Activated T-cell treated with anti-CD3 and anti-CD28 coated beads for 4 hours (primary cell): ENCODE measurements at places on chromosomes 2 and 18.

DNA sequence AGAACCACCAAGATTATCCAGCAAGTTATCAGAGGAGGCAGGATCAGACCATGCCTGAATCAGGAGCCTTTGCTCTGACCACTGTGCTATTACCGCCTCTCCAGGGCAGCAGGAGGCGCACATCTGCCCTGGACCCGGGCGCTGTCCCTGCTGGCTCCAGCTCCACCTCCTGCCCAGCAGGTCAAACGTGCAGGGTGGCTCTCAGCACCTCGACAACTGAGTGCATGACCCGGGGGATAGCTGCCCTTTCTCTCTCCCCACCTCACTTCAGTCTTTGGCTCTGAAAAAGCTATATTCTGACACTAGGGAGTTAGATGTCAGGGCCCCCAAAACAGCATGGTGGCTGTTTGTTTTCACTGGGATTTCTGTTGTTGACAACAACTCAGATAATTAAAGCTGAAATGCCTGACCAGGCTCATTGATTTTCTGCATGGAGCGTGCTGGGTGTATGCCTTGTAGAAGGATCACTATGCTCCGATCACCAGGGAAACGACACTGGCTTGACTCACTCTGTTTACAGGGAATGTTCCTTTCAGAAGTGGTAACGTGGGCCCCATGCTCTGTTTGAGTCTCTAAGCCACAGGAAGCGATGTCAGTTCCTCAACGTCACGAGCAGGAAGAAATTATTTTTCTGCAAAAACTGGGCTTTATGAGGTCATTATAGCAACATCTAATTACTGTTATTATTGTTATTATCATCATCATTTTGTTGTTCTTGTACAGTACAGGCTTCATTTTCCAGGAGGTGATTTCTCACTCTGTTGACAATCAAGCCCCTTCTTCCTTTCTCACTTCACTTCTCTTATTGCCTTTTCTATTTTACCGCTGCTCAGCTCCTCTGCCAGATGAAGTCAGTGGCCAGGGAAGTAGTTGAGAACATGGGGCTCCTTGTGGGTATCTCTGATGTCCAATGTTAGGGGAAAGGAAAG is 125.6 kb downstream of the PLB1 start:
- DNase-seq: peak; percentile 62

DNA sequence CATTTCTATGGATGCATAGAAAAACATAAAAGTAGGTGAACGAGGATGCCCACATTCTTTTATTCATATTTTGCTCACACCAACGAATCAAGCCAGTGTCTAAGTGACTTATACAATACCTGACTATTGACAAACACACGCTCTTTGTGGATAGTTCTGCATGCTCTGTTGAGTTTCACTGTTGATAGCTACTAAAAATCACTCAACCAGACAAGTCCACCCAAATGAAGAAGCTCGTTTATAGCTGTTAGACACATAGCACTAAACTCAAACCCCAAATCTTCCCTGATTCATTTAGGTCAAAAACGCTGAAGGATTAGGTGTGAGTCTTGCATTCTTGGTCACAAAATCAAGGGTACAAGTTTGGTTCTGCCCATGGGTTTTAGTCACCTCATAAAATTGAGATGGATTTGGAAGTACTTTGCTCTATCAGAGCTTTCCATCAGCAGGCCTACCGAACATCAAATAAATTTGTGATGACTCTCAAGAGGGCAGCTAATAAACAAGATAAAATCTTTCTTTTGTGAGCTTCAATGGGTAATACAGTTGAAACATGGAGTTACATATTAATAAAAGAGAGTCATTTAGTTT is 92.7 kb upstream of the ETAA1 start:
- no peak for DNase-seq

DNA sequence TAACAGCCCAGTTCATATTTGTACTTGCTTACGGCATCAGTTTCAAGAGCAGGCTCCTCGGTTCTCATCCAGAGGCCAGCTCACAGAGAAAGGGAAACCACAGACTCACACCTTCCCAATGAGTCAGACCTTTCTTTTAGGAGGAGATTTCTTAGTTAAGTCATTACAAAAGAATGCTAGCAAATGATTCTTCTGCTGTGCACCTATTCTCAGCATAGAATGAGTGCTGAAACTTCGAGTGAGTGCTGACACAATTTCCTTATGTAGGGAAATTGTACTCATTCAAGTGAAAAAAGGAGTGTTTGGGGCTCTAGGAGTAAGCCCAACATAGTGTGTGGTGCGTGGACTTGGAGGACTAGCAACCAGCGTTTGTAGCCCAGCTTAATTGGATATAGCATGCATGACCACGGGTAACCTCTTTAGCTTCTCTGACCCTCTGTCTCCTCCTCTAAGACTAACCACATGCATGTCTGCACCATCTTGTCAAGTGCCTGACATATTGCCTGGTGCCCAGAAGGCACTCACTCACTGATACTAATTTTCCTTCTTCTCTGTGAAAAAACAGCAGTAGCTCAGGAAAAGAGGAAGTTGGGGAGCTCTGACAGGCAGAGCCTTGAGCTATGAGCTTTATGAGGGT is 87.0 kb downstream of the ALPK2 start:
- DNase-seq: peak; percentile 25

DNA sequence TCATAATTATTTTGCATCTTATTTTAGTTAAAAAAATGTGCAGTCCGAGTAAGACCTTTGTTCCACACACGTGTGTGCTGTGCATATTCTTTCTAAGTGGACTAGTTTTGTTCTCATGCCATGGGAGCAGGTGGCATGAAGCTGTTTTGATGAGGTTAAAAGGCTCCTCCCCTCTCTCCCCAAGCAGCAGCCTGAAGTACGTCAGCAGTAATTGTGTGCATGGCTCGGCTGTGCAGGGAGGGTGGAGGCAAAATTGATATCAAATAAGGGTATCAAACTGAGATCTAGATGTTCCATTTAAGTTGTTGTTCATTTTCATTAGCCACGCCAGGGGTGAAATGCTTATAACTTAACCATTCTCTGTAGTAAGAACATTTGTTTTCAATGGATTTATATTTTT is at the start of gene NYAP2:
NYAP2 (plus strand) TSS at position 207 of the 400 bp plus-strand sequence. CDS start 9,171 bp downstream, outside the sequence.
- DNase-seq: no peak

DNA sequence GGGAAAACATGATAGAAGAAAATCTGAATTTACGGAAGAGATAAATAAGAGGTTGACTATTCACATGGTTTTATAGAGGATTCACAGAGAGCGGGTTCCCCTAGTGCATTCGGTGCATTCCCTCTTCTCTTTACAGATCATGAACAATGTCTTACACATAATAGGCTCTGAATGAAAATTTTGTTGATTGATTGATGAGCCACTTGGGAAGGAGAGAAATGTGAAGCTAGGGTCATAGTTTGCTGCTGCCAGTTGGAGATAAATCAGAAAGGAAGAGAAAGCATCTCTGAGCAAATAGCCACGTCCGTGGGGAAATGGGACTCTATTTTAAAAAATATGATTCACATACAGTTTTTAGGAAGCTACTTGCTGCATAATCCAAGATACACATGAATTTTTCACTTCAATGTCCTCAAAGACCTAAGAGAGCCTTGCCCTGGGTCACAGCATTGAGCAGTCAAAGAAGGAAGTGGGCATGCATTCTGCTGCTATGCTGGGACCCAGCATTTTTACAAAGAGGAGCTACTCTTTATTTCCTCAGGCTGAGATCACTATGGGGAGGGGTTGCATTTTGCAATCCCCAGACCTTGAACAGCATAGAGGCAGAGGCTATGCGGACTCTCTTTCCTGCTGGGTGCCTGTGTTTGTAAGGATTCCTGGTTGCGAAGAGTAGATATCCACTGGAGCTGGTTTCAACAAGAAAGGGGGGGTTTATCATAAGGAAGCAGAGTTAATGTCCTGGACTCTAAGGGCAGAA is 395.3 kb downstream of the TSN start:
- no peak for DNase-seq

DNA sequence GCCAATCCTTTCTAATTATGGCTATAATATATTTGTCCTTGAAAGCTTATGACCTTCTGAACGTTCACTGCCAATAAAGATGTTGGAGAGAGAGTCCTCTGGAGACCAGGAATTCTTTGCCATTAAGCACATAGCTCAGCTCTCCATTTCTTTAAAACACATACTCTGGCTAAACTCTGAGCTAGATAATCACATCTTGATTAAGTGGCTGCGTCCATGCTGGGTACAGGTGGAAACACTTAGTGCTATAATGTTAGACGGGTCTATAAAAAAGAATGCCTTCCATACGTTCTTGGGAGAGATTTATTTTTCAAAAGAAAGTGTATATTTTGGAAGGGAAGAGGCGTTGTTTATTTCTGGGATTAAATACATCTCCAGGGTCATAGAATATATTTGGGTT is 314.5 kb downstream of the LPIN1 start:
- no peak for DNase-seq

DNA sequence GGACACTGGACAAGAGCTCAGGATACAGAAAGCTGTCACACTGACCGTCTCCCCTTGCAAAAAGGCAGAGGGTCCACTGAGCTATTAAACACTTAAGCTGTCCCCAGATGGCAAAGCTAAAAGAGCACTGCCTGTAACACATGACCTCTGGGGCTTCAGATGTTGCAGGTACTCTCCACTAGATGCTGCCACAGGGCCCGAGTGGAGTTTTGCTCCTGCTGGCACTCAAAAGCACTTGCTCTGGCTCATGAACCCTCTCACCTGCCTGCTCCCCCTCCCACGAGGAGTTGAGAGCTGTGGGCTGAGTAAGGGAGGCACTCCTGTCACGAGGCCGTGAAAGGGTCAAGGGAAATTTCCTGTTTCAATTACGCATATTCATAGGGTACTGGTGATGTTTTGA is 227.9 kb downstream of the PRKCE start:
- DNase-seq: no peak

GRCh38 chr2:230674966-230675672 is 37.5 kb upstream of the CAB39 start:
- no peak for DNase-seq

DNA sequence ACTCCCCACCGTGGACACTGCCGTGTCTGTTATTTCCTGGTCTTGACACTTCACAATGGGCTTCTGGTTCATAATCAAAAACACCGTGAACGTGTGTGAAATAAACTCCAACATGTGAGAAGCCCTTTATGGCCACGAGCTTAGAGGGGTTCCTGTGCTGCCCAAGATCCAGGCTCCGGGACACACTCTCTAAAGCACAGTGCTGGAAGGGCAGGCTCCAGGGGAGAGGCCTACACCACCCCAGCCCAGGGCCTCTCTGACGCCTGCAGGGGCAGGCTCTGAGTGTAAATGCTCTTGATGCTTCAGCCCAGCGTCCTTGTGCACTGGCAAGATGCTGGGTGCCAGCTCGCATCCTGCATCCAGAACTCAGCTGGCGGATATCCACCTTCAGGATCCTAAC is 13.7 kb downstream of the CHST10 start:
- DNase-seq: no peak

DNA sequence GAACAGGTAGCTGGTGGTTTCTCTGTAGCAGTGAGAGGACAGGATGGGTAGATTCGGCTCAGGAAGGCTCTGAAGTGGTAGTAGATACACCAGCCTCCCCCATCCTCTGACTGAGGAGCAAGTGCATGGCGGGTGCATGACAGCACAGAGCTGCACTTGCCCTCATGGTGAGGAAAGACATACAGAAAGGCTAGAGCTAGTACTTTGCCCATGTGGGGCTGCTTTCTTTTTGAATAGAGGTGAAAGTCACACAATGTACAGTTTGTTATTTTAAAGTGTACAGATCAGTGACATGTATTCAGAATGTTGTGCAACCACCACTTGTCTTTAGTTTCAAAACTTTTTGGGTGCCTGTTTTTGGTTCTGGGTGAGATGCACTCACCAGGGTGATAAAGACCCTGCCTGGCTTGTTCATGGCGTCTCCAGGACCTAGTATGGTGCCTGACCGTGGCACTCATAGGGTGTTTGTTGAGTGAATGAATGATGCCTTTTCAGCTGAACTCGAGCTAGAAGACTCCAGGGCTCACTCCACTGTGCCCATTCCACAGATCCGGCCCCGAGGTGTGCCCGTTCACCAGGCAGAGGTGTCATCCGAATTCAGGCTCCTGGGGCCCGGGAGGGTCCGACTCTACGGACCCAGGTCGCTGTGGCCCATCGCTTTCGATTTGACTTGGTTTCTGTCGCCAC is 421 bp upstream of the VAMP5 start:
- DNase-seq: no peak

DNA sequence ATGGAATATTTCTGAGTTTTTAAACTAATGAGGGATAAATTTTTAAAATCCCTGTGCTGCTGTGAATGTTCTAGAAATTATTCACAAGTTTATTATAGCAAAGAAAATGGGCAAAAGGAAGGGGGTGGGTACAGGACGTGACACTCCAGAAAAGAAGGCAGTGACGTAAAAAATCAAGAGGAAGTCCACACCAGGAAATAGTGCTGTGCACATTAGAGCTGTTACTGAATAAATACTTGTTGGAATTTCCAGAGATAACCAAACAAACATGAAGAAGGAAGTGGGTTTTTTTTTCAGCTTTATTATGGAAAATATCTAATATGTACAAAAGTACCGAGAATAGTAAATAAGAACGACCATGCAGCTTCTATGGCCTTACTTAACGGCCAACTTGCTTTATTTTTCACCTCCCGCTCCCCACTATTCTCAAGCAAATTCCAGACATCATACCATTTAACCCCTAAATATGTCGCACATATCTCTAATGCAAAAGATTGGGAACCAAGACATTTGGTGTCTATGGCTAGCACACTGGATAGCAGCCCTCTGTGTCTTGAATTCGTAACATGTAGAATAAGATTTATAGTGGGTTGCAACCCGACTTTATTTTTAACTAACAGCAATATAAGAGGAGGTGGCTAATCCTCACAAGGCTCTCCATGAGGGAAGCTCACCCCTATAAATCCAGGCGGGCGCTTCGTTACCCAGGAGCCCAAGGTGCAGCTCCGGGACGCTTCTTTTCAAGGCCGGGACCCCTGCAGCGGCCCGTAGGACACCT is 580 bp upstream of the NDUFV2 start:
- no peak for DNase-seq

- DNase-seq: no peak
Measured at GRCh38 chr2:15580451-15580850, 11.2 kb upstream of the DDX1 start.

DNA sequence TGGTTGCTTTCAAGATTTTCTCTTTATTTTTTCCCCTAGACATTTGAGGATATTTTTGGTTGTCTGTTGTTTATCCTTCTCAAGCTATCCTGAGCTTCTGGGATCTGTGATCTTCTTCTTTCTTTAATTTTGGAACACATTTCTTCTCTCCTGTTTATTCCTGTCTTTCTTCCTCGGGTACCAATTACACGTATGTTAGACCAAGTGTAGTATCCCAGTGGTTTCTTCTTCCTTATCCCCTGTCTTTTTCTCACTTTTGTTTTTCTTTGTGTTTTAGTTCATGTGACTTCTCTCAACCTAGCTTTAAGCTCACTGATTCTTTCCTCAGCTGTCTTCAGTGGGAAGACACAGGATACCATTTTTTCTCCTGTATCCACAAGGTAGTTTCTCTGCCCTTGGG is 120.0 kb downstream of the GALR1 start:
- DNase-seq: no peak

GRCh38 chr18:74063557-74063956 is 84.1 kb downstream of the FBXO15 start:
- DNase-seq: no peak

GRCh38 chr18:9628984-9629383 is 14.6 kb upstream of the PPP4R1 start:
- no peak for DNase-seq
